ENCODE measurements at places on chromosomes 13 and 19. TPM values are rescaled to one million over a fixed set of nuclear protein-coding genes. Genes with fewer than 3 reads are reported as not detected.

DNA sequence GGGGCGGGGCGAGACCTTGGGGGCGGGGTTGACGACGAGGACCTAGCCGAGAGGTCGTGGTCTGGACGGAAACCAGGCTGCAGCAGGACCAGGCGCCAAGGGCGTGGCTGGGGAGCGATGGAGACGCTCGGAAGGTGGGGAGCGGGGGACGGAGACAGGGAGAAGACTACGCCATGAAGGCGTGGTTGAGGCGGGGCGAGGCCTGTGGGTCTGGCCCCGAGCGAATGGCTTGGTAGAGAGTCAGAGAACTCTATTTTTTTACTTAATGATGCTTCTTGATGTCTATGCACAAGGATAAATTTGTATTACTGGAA is 674 bp upstream of the FBXL12 start:
- H3K4me3 ChIP-seq = peak overlapping the region; percentile 92
- H3K36me3 ChIP-seq = peaks cover 4% of the 10 kb centered on the region
- H3K27ac ChIP-seq = peak overlapping the region; percentile 94
- no peak for DNase-seq

Gene CACNA1A
- polyA plus RNA-seq = 0.60 TPM

- H3K4me1 ChIP-seq = peaks cover 4% of the 10 kb centered on the region
- H3K27ac ChIP-seq = no peak overlapping the region
- H3K36me3 ChIP-seq = no peaks in the 10 kb centered on the region
- no peak for DNase-seq
- H3K27me3 ChIP-seq = peaks cover 9% of the 10 kb centered on the region
- H3K4me3 ChIP-seq = no peak overlapping the region
Measured at GRCh38 chr19:51433043-51433442, 15.6 kb upstream of the SIGLEC10 start.

DNA sequence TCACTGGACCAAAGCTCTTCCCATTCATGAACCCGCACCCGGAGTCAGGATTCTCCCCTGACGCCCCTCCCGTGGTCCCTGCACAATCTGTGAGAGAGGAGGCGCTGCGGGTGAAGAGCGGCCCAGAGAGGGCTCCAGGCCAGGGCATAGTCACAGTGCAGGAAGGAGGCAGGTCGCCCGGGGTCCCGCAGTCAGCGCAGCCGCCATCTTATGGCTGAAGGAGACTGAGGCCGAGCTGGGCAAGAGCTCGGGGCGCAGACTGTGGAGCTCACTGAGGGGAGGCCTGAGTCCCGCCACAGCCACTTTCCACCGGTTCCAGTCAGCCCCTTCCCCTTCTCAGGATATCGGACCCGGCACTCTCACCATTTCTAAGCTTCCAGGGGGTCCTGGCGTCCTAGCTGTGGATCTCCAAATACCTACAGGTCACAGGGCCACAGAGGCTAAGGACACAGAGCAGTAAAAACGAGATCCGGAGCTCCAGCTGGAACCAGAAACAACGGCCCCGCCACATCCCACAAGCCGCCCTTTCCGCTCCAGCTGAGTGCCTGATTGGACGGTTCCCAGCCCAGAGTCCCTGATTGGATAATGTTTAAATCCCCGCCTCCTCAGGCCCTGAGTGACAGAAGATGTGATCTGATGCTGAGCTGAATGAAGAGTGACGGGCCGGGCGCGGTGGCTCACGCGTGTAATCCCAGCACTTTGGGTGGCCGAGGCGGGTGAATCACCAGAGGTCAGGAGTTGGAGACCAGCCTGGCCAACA is at the start of gene ZNF99:
Gene ZNF99, minus strand, starts transcription at position 501 of the 760 bp plus-strand sequence. Its CDS starts 135 bp downstream, at position 366.
- H3K4me3 ChIP-seq = no peak within 1 kb of the TSS
- peaks cover 1% of the 10 kb centered on the region for H3K27me3 ChIP-seq
- H3K4me1 ChIP-seq = no peaks in the 10 kb centered on the region
- DNase-seq = no peak
- no peak within 1 kb of the TSS for H3K27ac ChIP-seq
- peaks cover 19% of the 10 kb centered on the region for H3K36me3 ChIP-seq

DNA sequence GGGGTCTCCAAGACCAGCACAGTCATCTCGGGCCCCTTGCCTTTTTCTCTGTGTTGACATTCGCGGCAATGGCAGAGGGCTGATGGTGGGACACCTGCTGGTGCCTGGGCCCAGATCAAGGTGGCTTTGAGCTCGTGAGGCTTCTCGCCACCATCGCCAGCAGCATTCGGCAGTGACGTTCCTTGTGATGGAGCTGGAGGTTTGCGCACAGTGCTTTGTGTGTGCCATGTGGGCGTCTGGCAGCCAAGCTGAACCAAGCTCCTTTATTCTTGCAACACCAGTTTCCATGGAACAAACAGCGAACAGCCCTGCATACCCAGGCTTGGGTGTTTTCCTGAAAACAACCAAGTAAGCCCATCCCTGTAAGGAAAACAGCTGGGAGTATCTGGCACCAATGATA is 9.1 kb upstream of the TMEM255B start:
- no peak overlapping the region for H3K4me3 ChIP-seq
- H3K27me3 ChIP-seq = peaks cover 3% of the 10 kb centered on the region

- H3K36me3 ChIP-seq = no peaks in the 10 kb centered on the region
- H3K27ac ChIP-seq = no peak overlapping the region
- DNase-seq = no peak
- H3K27me3 ChIP-seq = peaks cover 9% of the 10 kb centered on the region
Measured at GRCh38 chr13:26897706-26898550, 137.3 kb upstream of the GPR12 start.

GRCh38 chr19:8001651-8001994 is 3.8 kb downstream of the ELAVL1 start:
- DNase-seq = no peak
- peak overlapping the region; percentile 91 for H3K4me3 ChIP-seq
- H3K27me3 ChIP-seq = no peaks in the 10 kb centered on the region
- no peaks in the 10 kb centered on the region for H3K36me3 ChIP-seq
- H3K4me1 ChIP-seq = peaks cover 72% of the 10 kb centered on the region

GRCh38 chr13:67106502-67107057 is 123.6 kb downstream of the PCDH9 start:
- H3K27me3 ChIP-seq = no peaks in the 10 kb centered on the region
- H3K4me3 ChIP-seq = no peak overlapping the region
- no peak overlapping the region for H3K27ac ChIP-seq
- no peaks in the 10 kb centered on the region for H3K4me1 ChIP-seq
- no peaks in the 10 kb centered on the region for H3K36me3 ChIP-seq
- DNase-seq = no peak

Gene F2RL3
- polyA plus RNA-seq = not detected

Gene PSG11
- polyA plus RNA-seq = not detected

GRCh38 chr19:18233224-18233825 is 7.1 kb upstream of the PDE4C start:
- H3K27ac ChIP-seq = no peak overlapping the region
- H3K27me3 ChIP-seq = peaks cover 32% of the 10 kb centered on the region
- no peak overlapping the region for H3K4me3 ChIP-seq
- DNase-seq = peak; percentile 29

DNA sequence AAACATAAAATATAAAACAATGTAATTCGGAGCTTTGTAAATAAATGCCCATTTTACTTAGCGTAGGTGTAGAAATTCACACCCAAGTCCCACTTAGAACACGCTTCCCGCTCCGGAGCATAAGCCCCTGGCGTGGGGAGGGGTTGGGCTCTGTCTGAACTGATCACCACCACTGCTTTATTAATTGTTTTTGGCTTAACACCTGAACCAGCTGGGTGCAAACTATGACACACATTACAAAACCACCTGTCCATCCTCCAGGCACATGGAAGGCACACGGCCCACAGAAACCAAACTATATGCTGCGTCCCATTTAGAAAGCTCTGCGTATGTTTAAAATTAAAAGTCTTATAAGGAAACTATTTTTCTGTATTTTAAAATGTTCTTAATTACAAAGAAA is 25.9 kb downstream of the RASA3 start:
- H3K36me3 ChIP-seq = peaks cover 6% of the 10 kb centered on the region
- H3K4me3 ChIP-seq = peak overlapping the region; percentile 85
- H3K27ac ChIP-seq = peak overlapping the region; percentile 81
- DNase-seq = peak; percentile 35

DNA sequence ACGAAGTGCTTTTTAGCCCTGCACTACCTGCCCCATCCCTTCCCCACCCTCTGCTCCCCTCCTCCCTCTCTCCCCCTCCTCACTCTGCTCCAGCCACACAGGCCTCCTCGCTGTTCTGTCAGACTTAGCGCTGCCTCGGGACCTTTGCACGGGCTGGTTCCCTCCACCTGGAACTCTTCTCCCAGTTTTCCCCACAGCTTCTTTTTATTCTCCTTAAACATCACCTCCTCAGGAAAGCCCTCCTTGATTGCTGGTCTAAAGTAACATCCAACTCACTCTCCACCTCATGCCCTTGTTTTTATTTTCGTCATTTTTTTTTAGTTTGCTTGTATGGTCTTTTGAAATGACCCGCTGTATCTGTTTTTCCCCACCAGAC is 19.6 kb upstream of the ZNRF4 start:
- H3K4me1 ChIP-seq = peaks cover 1% of the 10 kb centered on the region
- no peaks in the 10 kb centered on the region for H3K36me3 ChIP-seq
- no peak overlapping the region for H3K27ac ChIP-seq
- H3K27me3 ChIP-seq = peaks cover 16% of the 10 kb centered on the region

GRCh38 chr13:24232474-24232873 is 72.0 kb downstream of the SPATA13 start:
- no peak for DNase-seq
- H3K27me3 ChIP-seq = no peaks in the 10 kb centered on the region
- no peak overlapping the region for H3K4me3 ChIP-seq
- no peaks in the 10 kb centered on the region for H3K4me1 ChIP-seq
- H3K27ac ChIP-seq = no peak overlapping the region

Gene PALM3
- 0.13 TPM for polyA plus RNA-seq

- peak; percentile 73 for DNase-seq
- H3K36me3 ChIP-seq = peaks cover 3% of the 10 kb centered on the region
- no peaks in the 10 kb centered on the region for H3K27me3 ChIP-seq
- H3K27ac ChIP-seq = peak overlapping the region; percentile 99
- H3K4me1 ChIP-seq = peaks cover 35% of the 10 kb centered on the region
Measured at GRCh38 chr19:1882089-1882785, 3.1 kb downstream of the ABHD17A start.

Gene TMEM86B
- 2.3 TPM for polyA plus RNA-seq

DNA sequence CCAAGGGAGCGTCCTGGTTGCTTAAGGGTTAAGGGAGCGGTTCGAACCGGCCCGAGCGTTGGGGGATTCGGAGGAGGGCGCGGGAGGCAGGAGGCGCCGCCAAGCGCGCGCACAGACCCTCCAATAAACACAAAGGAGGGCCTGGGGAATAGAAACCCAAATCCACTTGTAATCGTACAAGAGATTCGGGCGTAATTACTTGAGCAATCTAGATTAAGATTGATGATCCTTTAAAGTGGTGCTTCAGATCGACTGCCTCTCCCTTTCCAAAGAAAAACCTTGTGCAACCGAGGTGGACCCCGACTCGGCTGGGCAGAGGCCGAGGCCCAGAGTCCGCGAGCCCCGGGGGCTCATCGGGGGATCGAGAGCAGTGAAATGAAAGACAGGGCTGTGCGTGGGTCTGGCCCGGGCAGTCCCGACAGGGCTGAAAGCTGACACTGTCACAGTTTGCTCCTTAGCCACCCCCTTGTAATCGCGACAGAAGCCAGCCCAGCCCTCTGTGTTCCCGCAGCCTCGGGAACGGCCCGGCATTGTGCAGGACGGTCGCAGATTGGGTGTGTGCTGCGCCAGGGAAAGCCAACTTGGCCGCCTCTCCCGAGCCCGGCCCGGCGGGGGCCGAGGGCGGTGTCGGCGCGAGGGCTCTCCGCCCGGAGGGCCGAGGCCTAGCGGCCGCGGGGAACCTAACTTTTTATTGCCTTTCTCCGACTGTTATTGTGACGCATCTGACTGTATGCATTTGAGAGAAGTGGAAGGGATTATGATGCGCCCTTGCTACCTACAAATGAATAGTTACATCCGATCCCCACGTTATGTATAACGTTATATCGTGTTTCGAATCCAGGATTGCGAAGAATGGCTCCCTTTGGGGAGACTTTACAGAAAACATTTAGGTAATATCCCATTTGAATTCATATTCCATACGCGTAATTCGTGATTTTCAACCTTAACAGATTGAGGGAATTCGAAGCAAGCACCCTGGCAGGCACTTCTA is 5.5 kb downstream of the MAB21L1 start:
- peaks cover 35% of the 10 kb centered on the region for H3K4me1 ChIP-seq
- no peak for DNase-seq
- no peak overlapping the region for H3K27ac ChIP-seq
- H3K4me3 ChIP-seq = peak overlapping the region; percentile 36
- peaks cover 39% of the 10 kb centered on the region for H3K27me3 ChIP-seq
- peaks cover 23% of the 10 kb centered on the region for H3K36me3 ChIP-seq

All from naive thymus-derived CD8-positive, alpha-beta T cell (primary cell).